ENCODE measurements at places on chromosomes 1 and 21.

- DNase-seq, result no peak
These were observed 6.3 kb downstream of the MAGI3 start for GRCh38 chr1:113396585-113396984.

DNA sequence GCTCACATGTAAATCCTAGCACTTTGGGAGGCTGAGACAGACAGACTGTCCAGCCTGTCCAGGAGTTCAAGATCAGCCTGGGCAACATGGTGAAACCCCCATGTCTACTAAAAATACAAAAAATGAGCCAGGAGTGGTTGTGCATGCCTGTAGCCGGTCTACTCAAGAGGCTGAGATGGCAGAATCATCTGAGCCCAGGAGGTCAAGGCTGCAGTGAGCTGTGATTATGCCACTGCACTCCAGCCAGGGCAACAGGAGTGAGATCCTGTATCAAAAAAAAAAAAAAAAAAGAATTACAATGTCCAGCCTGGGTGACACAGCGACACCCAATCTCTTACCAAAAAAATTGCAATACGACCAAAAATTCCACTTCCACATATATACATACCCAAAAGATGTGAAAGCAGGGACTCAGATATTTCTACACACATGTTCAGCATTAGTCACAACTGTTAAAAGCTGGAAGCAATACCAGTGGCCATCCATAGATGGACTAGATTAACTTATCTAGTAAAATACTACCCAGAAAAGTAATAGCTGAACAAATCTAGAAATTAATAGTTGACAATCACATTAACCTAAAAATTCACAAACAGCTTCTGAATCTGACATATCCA is 49.2 kb downstream of the ASH1L start:
- DNase-seq, result no peak

GRCh38 chr1:240772131-240772530 is 160.2 kb upstream of the GREM2 start:
- DNase-seq, result no peak

GRCh38 chr1:232690285-232690935 is 60.5 kb upstream of the SIPA1L2 start:
- no peak for DNase-seq

DNA sequence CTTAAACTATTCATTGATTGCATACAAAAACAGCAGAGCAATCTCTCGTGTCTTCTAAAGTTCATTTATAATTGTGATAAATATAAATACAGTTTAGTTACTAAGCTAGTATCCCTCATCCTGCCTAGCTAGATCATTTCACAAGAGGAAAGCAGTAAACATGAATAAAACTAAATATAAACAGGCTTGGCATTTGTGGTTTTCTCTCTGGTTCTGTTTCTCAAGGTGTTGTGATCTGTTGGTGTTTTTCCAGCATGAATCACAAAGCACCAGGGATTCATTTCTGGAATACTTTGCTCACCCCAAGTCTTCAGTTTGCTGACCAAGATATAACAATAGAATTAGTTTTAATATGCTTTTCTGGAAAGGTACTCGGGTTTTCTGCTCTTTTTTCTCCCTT is 32.7 kb upstream of the GLIS1 start:
- DNase-seq, result no peak

Measured in hematopoietic multipotent progenitor cell treated with erythropoietin and hydrocortisone succinate and interleukin-3 and kit ligand, for 15 days (in vitro differentiated cells).